SJSA1 (cell line): ENCODE measurements at places on chromosomes 4 and X. TPM values are rescaled to one million over a fixed set of nuclear protein-coding genes. Genes with fewer than 3 reads are reported as not detected.
A peak's percentile ranks its signal among the peaks of the same experiment; 100 is the strongest.

GRCh38 chr4:53854991-53855568, 209.3 kb downstream of the CHIC2 start:
- H3K27me3 ChIP-seq, result no peaks in the 10 kb centered on the region
- H3K4me3 ChIP-seq, result no peak overlapping the region
- no peaks in the 10 kb centered on the region for H3K4me1 ChIP-seq
- H3K27ac ChIP-seq, result no peak overlapping the region
- no peak for DNase-seq

DNA sequence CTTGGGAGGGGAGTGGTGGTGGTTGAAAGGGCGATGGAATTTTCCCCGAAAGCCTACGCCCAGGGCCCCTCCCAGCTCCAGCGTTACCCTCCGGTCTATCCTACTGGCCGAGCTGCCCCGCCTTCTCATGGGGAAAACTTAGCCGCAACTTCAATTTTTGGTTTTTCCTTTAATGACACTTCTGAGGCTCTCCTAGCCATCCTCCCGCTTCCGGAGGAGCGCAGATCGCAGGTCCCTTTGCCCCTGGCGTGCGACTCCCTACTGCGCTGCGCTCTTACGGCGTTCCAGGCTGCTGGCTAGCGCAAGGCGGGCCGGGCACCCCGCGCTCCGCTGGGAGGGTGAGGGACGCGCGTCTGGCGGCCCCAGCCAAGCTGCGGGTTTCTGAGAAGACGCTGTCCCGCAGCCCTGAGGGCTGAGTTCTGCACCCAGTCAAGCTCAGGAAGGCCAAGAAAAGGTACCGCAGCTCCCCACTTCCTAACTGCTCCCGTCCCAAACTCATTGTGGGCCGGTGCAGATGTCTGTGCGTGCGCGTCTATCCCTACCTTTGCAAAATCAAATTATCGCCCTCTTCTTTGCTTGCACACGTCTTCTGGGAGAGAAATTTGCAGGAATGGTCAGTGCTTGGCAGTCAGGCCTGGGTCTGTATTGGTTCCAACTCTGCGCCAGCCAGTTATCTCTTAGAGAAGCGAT, 533 bp downstream of the IL15 start:
- peak overlapping the region; percentile 71 for H3K4me3 ChIP-seq
- peak; percentile 89 for DNase-seq
- no peaks in the 10 kb centered on the region; the same call in 1 of the 2 replicates for H3K36me3 ChIP-seq
- H3K4me1 ChIP-seq, result peaks cover 19% of the 10 kb centered on the region
- H3K27me3 ChIP-seq, result no peaks in the 10 kb centered on the region
- peak overlapping the region; percentile 86 for H3K27ac ChIP-seq

- H3K4me1 ChIP-seq, result no peaks in the 10 kb centered on the region
- H3K36me3 ChIP-seq, result no peaks in the 10 kb centered on the region
- no peak overlapping the region for H3K27ac ChIP-seq
- DNase-seq, result no peak
- H3K27me3 ChIP-seq, result no peaks in the 10 kb centered on the region
Observed at GRCh38 chrX:149298111-149298510, 207.0 kb downstream of the IDS start.

DNA sequence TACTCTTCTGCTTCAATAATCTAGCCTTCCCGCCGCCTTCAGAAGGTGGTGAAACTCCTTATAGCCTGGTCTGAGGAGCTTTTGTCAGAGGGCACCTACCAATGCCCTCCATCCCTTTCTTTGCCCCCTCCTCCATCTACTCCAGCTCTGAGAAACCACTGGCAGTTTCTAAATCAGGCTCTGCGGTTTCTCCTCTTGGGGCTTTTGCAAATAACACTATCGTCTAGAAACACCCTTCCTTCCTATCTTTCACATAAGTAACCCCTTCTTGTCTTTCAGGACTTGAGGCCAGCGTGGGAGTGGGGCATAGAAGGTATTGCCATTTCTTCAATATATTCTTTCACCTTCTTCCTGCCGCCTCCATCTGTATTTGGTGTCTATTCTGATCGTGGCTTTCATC, 1.2 kb upstream of the EFHC2 start:
- no peak overlapping the region for H3K4me3 ChIP-seq
- H3K27ac ChIP-seq, result no peak overlapping the region
- no peak for DNase-seq
- H3K27me3 ChIP-seq, result no peaks in the 10 kb centered on the region
- H3K36me3 ChIP-seq, result no peaks in the 10 kb centered on the region
- H3K4me1 ChIP-seq, result no peaks in the 10 kb centered on the region

DNA sequence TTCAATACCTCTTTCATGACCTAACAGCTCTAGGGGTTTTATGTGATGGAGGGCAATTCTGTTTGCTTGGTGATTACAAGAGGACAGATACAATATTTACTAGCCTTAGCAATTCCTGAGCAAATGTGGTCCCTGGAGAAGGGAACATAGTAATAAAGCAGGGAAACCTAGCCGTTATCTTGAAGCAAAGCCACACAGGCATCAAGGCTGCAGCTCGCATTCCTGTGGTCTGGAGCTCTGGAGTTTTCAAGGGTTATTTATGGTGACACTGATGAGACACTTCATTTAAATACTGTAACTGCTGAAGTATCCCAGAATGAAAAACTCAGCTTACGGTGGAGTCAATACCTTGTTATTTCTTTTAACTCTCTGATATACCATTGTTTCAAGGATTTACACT, 66.8 kb downstream of the AFF2 start:
- H3K27ac ChIP-seq, result peak overlapping the region; percentile 30
- H3K4me1 ChIP-seq, result peaks cover 15% of the 10 kb centered on the region
- no peaks in the 10 kb centered on the region for H3K36me3 ChIP-seq
- DNase-seq, result peak; percentile 53
- no peaks in the 10 kb centered on the region for H3K27me3 ChIP-seq
- no peak overlapping the region for H3K4me3 ChIP-seq

- no peak overlapping the region for H3K27ac ChIP-seq
- H3K4me3 ChIP-seq, result no peak overlapping the region
- H3K27me3 ChIP-seq, result no peaks in the 10 kb centered on the region
- DNase-seq, result no peak
Observed at GRCh38 chrX:29083823-29084222, 496.6 kb downstream of the IL1RAPL1 start.

DNA sequence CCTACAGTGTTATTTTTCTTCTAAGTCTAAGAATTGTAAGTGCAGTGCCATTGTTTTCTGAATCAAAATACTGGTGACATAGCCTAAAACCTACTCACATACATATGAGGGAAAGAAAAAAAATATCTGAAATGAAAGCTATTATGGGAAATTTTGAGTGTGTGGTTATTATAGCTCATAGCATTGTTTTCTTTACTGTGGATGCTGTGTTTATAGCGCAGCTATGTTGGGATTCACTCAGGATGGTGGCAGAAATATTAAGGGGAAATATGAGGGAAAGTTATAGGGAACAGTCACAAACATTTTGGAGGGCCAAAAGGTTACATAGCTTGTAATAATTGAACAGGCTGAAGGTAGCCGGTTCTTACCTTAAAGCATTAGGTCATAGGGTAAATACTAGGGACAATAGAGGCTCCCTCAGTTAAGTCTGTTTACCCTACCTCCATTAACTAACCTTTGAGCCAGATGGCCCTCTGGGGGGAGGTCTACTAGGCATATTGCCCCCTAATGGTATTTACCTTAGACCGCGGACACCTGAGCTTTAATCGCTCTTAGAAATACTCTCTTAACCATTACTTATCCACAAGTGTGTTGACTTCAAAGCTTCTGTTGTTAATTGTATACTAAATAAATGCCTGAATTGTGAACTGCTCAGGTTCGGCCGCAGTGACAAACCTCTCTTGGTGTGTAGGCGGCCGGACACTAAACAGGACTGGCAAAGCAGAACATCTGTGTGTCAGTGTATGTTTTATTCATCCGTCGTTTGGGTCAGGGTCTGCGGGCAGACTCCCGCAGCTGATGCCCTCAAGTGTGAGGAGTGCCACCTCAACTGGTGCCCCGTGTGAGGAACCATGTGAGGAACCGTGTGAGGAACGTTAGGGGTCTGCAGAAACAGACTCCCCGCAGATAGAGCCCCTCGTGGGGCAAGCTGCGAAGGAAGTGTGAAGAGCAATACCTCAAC, 21.3 kb upstream of the SULT1B1 start:
- no peak overlapping the region for H3K4me3 ChIP-seq
- H3K27ac ChIP-seq, result no peak overlapping the region
- DNase-seq, result no peak
- no peaks in the 10 kb centered on the region for H3K36me3 ChIP-seq
- H3K4me1 ChIP-seq, result no peaks in the 10 kb centered on the region
- 0 out of 2 replicates have a peak, but pooled peaks cover 2% of the 10 kb centered on the region for H3K27me3 ChIP-seq

- no peak overlapping the region for H3K4me3 ChIP-seq
- H3K36me3 ChIP-seq, result no peaks in the 10 kb centered on the region
- no peak overlapping the region for H3K27ac ChIP-seq
- H3K27me3 ChIP-seq, result no peaks in the 10 kb centered on the region
- DNase-seq, result no peak
- no peaks in the 10 kb centered on the region; the same call in 1 of the 2 replicates for H3K4me1 ChIP-seq
Observed at GRCh38 chr4:95362906-95363558, 185.7 kb downstream of the UNC5C start.

GRCh38 chr4:40957281-40957680, 207.5 kb downstream of the NSUN7 start:
- no peak overlapping the region for H3K27ac ChIP-seq
- H3K27me3 ChIP-seq, result no peaks in the 10 kb centered on the region
- no peak for DNase-seq
- no peak overlapping the region for H3K4me3 ChIP-seq
- H3K36me3 ChIP-seq, result no peaks in the 10 kb centered on the region
- H3K4me1 ChIP-seq, result no peaks in the 10 kb centered on the region

- no peak overlapping the region for H3K27ac ChIP-seq
- no peak overlapping the region for H3K4me3 ChIP-seq
- DNase-seq, result no peak
- H3K4me1 ChIP-seq, result no peaks in the 10 kb centered on the region
- no peaks in the 10 kb centered on the region for H3K27me3 ChIP-seq
Observed at GRCh38 chrX:142089193-142089592, 115.9 kb downstream of the MAGEC2 start.

- no peaks in the 10 kb centered on the region for H3K27me3 ChIP-seq
- H3K4me1 ChIP-seq, result no peaks in the 10 kb centered on the region
- no peak overlapping the region for H3K4me3 ChIP-seq
- H3K27ac ChIP-seq, result no peak overlapping the region
- DNase-seq, result no peak
Observed at GRCh38 chr4:75053352-75053751, 120.4 kb downstream of the PARM1 start.

DNA sequence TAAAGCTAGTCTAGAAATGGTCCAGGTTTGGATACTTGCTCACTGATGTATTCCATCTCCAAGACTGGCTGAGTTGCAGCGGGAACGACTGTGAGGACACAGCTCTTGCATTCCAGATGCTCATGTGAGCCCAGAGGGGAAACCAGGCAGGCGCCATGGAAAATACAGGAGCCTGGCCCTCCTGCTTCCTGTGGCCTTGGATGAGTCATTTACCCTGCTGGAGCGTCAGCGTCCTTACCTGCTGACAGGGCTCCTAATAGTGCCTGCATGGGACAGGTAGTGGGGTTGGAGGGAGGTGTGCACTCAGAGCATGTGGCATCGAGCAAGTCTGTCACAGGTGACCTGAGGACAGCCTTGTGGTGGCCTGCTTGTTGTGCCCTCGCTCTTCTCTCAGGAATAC, 69.4 kb downstream of the NSG1 start:
- H3K27ac ChIP-seq, result no peak overlapping the region
- DNase-seq, result no peak
- no peak overlapping the region for H3K4me3 ChIP-seq
- no peaks in the 10 kb centered on the region for H3K27me3 ChIP-seq
- peaks cover 45% of the 10 kb centered on the region for H3K36me3 ChIP-seq

The CORIN gene
- total RNA-seq, result 0.25 TPM in 1 of 2 replicates, not detected in the other

The POU4F2 gene
- total RNA-seq, result not detected in 2 replicates

The FOXR2 gene
- total RNA-seq, result not detected in 2 replicates

The YY2 gene
- total RNA-seq, result 0.53 and 1.7 TPM in 2 replicates

The COL4A5 gene
- total RNA-seq, result 30.5 and 68.7 TPM in 2 replicates
